ENCODE measurements at places on chromosomes 16 and 17. TPM values are rescaled to one million over a fixed set of nuclear protein-coding genes. Genes with fewer than 3 reads are reported as not detected.

DNA sequence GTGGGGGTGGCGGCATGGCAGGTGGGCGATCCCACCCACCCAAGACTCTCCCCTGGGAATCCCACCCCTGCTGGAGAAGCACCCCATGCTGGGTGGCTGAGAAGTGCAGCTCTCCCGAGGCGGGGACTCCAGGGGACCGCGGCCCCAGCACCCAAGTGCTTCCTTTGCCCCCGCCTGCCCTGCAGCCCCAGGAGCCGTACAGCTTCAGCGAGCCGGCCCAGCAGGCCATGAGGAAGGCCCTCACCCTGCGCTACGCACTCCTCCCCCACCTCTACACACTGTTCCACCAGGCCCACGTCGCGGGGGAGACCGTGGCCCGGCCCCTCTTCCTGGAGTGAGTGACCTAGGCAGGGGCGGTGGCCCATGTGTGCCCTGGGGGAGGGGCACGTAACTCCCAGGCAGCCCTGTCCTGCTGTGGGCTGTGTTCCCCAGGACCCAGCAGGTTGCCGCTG, 11.7 kb downstream of the GAA start:
- H3K4me1 ChIP-seq: no peaks in the 10 kb centered on the region
- peaks cover 3% of the 10 kb centered on the region for H3K36me3 ChIP-seq
- DNase-seq: no peak
- no peaks in the 10 kb centered on the region for H3K27me3 ChIP-seq
- no peak overlapping the region for H3K4me3 ChIP-seq

TBC1D3G gene
- total RNA-seq: not detected

- H3K4me1 ChIP-seq: peaks cover 26% of the 10 kb centered on the region
- H3K27ac ChIP-seq: no peak overlapping the region
- H3K36me3 ChIP-seq: peaks cover 64% of the 10 kb centered on the region
- H3K4me3 ChIP-seq: no peak overlapping the region
Observed at GRCh38 chr17:78707016-78707415, 75.1 kb downstream of the CYTH1 start.

ATP2C2 gene
- total RNA-seq: 48.9 TPM

DNA sequence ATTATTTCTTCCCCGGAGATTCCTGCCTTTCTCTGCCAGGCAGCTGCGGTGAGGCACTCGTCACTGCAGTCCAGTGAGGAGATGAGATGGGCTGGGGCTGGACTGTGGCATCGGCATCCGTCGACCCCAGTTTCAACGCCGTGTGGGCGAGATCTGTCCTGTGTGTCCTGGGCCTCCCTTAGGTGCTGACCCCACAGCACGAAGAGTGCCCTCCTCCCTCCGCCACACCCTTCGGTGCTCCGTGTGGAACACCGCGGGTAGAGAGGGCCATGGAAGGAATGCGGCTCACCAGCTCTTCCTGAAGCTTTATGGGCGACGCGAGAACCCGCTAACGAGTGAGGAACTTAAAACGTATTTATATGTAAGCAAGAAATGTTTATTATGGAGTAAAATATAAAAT, 17.6 kb downstream of the ACSF3 start:
- peaks cover 47% of the 10 kb centered on the region for H3K36me3 ChIP-seq
- no peak overlapping the region for H3K27ac ChIP-seq
- peak; percentile 40 for DNase-seq
- H3K4me1 ChIP-seq: no peaks in the 10 kb centered on the region
- H3K27me3 ChIP-seq: no peaks in the 10 kb centered on the region

DNA sequence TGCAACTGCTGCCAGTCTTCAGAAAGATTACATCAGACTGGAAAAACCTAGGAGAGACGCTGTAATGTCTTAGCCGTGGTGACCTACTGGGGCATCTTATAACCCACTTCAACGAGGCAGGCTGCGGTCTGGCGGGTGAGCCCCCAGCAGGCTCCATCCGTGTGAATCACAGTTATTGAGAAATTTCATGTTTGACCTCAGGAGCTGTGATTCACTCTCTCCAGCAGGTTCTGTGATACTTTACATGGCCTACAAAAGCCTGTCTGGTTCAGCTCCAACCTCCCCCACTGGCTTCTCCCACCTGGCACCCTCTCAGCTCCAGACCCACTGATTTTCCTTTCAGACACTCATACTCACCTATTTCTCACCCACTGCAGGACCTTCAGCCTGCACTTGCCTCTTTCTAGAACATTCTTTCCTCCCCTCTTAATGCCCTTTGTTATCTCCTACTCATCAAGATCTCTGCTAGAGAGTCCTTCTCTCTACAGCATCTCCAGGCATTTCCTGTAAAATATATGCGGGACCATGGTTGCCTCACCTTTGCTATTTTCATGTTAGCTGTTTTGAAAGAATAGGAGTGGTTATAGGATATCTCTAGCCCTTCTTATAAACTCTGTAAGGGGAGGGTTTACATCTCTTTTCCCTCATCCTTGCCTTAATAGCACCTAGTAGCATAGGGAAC, 227.9 kb downstream of the MAF start:
- H3K27ac ChIP-seq: no peak overlapping the region
- H3K4me1 ChIP-seq: no peaks in the 10 kb centered on the region
- no peak overlapping the region for H3K4me3 ChIP-seq

GRCh38 chr17:40017422-40018080, 2.3 kb downstream of the CSF3 start:
- H3K4me3 ChIP-seq: no peak overlapping the region
- H3K27me3 ChIP-seq: no peaks in the 10 kb centered on the region
- H3K4me1 ChIP-seq: peaks cover 57% of the 10 kb centered on the region

- DNase-seq: no peak
- peaks cover 22% of the 10 kb centered on the region for H3K4me1 ChIP-seq
- no peak overlapping the region for H3K4me3 ChIP-seq
Observed at GRCh38 chr17:82034371-82035011, 3.0 kb downstream of the DCXR start.

FBXO47 gene
- total RNA-seq: not detected

- peaks cover 17% of the 10 kb centered on the region for H3K4me1 ChIP-seq
- no peak overlapping the region for H3K4me3 ChIP-seq
- no peaks in the 10 kb centered on the region for H3K27me3 ChIP-seq
- DNase-seq: no peak
- no peak overlapping the region for H3K27ac ChIP-seq
- H3K36me3 ChIP-seq: peaks cover 52% of the 10 kb centered on the region
Observed at GRCh38 chr17:38724337-38724988, 5.7 kb upstream of the CISD3 start.

DNA sequence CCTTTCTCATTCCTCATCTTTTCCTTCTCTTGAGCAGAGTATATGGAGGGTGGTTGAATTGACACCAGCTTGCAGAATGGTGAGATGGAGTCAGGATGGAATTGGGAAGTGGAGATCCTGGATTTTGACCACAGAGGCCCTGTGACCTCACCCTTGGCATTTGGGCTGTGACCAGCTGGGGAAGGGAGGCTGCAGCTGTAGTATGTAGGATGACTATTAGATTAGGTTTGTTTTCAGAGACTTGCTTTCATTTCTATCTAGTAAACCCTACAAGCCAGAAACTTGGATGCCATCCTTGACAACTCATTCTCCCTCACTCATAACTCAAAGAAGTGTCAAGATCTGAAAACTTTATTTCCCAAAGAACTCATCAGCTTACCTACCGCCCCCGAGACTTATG, 5.9 kb downstream of the GNGT2 start:
- peaks cover 5% of the 10 kb centered on the region for H3K27me3 ChIP-seq
- H3K36me3 ChIP-seq: no peaks in the 10 kb centered on the region
- no peak overlapping the region for H3K27ac ChIP-seq

TEX14 gene
- total RNA-seq: 1.3 TPM

IL34 gene
- 3.3 TPM for total RNA-seq

GRCh38 chr17:52047086-52047485, 111.4 kb downstream of the CA10 start:
- H3K4me1 ChIP-seq: no peaks in the 10 kb centered on the region
- no peaks in the 10 kb centered on the region for H3K36me3 ChIP-seq
- DNase-seq: no peak
- no peak overlapping the region for H3K27ac ChIP-seq

DNA sequence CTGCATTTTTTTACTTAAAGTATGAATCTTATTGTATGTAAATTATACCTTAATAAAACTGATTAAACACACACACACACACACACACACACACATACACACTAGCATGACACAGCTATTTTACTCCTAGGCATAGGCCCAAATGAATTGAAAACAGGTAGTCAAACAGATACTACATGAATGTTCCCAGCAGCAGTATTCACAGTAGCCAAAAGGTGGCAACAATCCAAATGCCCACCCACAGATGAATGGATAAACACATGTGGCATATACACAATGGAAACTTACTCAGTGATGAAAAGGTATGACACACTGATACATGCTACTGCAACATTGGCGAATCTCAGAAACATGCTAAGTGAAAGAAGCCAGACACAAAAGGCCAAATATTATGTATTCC, 223.5 kb downstream of the CYB561 start:
- no peaks in the 10 kb centered on the region for H3K36me3 ChIP-seq
- H3K4me1 ChIP-seq: no peaks in the 10 kb centered on the region
- DNase-seq: no peak
- no peak overlapping the region for H3K27ac ChIP-seq
- no peaks in the 10 kb centered on the region for H3K27me3 ChIP-seq

TNFSF12 gene
- total RNA-seq: 75.7 TPM

DNA sequence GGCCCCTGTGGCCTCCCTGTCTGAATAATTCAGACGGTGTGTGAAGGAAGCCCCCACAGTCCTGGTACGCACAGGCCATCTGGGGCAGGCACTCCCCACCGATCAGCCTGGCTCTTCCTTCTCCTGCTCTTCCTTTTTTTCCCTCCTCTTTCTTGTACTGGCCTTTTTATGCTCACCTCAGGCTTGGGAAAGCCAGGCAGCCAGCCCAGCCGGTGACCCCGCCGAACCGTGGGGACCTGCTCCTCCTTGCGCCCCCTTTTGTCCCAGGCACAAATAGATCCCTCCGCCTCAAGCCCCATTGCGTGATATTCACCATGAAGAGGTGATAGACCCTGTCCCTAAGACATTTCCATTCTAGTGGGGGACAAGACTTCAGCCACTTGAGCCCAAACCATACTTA, 80.2 kb upstream of the BRD7 start:
- H3K27ac ChIP-seq: no peak overlapping the region
- no peak for DNase-seq
- no peak overlapping the region for H3K4me3 ChIP-seq
- no peaks in the 10 kb centered on the region for H3K36me3 ChIP-seq
- no peaks in the 10 kb centered on the region for H3K4me1 ChIP-seq

GRCh38 chr17:41178341-41178740, 320 bp upstream of the KRTAP4-2 start:
- no peak for DNase-seq
- no peaks in the 10 kb centered on the region for H3K27me3 ChIP-seq
- no peak overlapping the region for H3K27ac ChIP-seq

DNA sequence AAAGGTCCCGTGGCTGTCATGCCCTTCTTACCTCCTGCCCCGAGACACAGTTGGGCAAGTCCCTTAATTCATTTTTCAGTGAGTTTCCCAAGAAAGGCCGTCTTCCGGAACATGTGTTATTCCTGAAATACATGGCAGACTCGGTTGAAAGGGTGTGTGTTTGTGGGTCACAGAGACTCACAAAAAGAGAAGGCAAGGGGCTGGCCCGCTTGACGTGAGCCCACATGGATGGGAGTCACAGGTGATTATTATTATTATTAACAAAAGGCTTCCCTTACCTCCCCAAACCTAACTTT, 34.1 kb upstream of the CCR7 start:
- H3K4me3 ChIP-seq: no peak overlapping the region
- H3K36me3 ChIP-seq: no peaks in the 10 kb centered on the region
- no peaks in the 10 kb centered on the region for H3K27me3 ChIP-seq
- no peak overlapping the region for H3K27ac ChIP-seq

GRCh38 chr16:48596326-48596725, 13.7 kb downstream of the N4BP1 start:
- no peak overlapping the region for H3K27ac ChIP-seq
- no peaks in the 10 kb centered on the region for H3K27me3 ChIP-seq
- no peaks in the 10 kb centered on the region for H3K36me3 ChIP-seq

DNA sequence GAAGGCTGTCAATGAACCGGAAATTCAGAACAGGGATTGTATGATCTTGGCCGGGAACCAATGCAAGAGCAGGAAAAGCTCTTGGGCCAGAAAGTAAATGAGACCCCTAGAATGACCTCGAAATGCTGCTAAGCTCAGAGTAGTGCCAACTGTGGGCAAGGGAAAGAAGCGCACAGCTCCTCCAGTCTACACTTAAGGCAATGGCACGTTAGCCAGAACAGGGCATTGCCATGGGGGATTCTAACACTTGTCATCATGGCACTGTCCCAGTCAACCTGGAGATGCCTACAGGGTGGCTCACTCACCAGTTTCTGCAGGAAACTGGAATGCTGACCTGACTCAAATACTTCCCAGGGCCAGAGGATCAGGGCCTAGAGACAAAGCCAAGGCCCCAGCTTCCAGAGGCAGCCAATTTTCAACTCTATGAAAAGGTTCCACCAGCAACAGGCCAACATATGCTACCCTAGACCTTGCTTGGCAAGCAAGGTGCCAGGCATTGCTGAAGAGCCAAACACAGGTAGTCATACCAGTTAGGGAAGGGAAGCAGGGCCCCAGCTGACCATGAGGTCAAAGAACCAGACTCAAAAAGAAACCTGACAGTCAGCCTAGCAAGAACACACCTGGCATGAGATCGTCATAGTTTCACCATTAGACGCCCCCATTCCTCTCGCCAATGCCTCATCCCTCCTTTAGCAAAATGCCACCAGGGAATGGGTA, 34.9 kb downstream of the ARHGAP17 start:
- DNase-seq: no peak
- peaks cover 48% of the 10 kb centered on the region for H3K4me1 ChIP-seq
- H3K4me3 ChIP-seq: peak overlapping the region; percentile 22
- peaks cover 23% of the 10 kb centered on the region for H3K36me3 ChIP-seq
- peak overlapping the region; percentile 65 for H3K27ac ChIP-seq

KRTAP17-1 gene
- not detected for total RNA-seq

GRCh38 chr17:3574231-3574630, 16.6 kb upstream of the TRPV3 start:
- no peak overlapping the region for H3K4me3 ChIP-seq
- H3K27ac ChIP-seq: no peak overlapping the region
- H3K4me1 ChIP-seq: no peaks in the 10 kb centered on the region
- no peak for DNase-seq
- peaks cover 8% of the 10 kb centered on the region for H3K36me3 ChIP-seq

B3GNT9 gene
- 19.3 TPM for total RNA-seq

DNA sequence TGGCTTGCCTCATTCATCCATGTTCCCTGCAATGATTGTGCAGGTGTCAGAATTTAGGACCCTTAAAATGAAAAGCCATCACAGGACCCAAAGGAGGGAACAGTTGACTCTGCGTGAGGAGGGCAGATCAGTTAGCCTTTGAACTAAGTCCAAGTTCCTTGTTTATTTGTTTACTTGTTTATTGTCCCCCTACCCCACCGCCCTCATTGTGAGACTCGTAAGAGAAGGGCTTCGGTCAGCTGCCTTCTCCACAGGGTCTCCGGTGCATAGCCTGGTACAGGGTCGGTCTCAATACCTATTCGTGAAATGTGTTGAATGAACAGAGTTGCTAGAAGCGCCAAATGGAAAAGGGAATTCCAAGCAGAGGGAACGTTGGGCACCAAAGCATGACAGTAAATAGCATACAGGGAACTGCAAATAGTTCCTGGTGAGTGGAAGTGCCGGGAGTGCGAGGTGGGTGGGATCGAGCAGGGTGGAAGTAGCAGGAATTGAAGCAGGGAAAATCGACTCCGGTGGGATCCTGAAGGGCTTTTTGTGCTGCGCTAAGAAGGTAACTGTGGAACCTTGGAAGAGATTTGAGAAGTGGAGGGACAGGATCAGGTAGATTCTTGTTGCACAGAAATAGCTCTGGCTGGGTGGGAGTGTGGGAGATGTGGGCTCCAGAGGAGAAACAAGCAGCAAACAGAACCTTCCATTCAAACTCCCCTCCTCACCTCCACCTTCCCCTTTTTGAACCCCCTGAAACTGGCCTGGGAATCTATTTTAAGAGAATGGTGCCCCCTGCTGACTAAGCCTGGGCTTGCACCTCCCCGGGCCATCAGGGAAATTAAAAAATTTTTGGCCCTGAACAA, 12.7 kb downstream of the SLC35B1 start:
- no peaks in the 10 kb centered on the region for H3K27me3 ChIP-seq
- peaks cover 2% of the 10 kb centered on the region for H3K36me3 ChIP-seq
- no peak overlapping the region for H3K4me3 ChIP-seq
- H3K27ac ChIP-seq: no peak overlapping the region
- peak; percentile 73 for DNase-seq
- H3K4me1 ChIP-seq: no peaks in the 10 kb centered on the region
